ENCODE measurements at places on chromosomes 6 and 20.
A peak's percentile ranks its signal among the peaks of the same experiment; 100 is the strongest.

- no peak for DNase-seq
These were observed 99.2 kb downstream of the MAP3K5 start for GRCh38 chr6:136693090-136693489.

- no peak for DNase-seq
These were observed 222.1 kb upstream of the SULF2 start for GRCh38 chr20:48007351-48007750.

DNA sequence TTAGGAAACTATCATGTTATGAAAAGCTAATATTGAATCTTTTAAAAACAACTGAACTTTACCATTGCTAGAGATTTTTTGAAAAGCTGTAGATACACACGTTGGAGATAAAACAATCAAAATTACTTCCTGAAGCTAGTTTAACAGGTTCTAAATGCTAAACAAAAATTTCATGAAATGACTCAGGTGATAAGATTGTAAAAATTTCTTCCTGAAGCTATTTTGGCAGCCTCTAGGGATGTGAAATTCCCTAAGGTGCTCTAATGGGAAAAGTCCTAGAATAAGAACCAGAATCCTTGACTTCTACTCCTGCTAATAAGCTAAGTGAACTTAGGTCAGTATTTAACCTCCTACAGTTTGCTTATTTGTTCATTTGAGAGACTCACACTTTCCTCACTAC, 8.5 kb downstream of the GCM2 start:
- DNase-seq = no peak

- no peak for DNase-seq
These were observed 33.5 kb downstream of the WRNIP1 start for GRCh38 chr6:2798586-2799134.

DNA sequence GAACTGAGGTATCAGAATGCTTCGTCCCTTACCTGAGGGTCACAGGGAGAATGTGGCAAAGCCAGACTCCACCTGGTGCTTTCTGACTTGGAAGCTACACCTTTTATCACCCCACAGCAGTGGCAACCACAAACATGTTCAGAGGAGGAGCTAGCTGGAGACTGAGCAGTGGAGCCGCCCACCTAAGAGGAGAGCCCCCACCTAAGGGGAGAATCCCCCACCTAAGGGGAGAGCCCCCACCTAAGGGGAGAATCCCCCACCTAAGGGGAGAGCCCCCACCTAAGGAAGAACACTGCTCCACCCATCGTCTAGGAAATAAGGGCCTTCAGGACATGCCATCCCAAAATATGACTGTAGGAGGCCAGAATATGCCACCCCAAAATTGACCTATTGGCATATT, 4.0 kb downstream of the SLC52A3 start:
- no peak for DNase-seq

DNA sequence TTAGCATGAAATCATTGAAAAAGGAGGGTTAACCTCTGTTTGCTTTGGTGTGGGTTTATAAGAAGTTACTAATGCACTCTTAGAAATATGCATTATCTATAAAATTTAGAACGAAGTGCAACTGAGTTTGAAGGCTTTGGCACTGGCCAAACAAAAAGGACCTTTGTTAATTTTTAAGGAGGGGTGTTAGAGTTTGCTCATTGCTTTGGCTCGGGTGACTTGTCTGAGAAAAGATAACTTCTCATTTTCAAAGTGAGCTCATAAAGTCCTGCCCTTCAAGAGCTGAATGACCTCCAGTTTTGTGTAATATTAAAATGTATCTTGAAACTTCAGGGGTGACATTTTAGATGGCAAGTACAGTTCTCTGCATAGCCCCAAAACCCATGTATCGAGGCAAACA, 25.9 kb downstream of the NEDD9 start:
- no peak for DNase-seq

GRCh38 chr6:136739071-136739470, 53.2 kb downstream of the MAP3K5 start:
- no peak for DNase-seq

DNA sequence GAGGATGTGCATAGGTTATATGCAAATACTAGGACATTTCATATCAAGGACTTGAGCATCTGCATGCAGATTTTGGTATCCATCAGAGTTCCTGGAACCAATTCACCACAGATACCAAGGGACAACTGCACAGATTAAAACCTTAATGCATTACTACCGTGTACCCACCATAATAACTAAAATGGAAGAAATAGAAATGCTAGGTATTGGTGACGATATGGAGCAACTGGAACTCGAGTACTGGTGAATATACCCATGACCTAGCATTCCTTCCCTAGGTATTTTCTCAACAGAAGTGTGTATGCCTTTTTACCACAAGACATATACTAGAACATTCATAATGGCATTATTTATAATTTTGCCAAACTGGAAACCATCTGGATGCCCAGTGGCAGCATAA, 18.5 kb downstream of the KCNS1 start:
- no peak for DNase-seq

- no peak for DNase-seq
These were observed 24.3 kb upstream of the MCUR1 start for GRCh38 chr6:13838616-13839015.

DNA sequence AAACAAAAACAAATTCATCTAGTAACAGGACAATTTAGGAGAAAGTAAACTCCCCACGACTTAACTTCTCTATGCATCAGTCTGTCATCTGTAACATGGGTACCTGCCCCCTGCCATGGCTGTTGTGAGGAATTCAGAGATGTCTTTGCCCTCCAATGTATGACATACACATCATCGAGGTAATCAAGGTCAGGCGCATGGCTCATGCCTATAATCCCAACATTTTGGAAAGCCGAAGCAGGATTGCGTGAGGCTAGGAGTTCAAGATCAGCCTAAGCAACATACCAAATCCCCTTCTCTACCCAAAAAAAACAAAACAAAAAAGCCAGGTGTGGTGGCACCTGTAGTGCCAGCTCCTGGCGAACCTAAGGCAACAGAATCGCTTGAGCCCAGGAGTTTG, 9.0 kb downstream of the EEF1A1 start:
- DNase-seq = no peak

DNA sequence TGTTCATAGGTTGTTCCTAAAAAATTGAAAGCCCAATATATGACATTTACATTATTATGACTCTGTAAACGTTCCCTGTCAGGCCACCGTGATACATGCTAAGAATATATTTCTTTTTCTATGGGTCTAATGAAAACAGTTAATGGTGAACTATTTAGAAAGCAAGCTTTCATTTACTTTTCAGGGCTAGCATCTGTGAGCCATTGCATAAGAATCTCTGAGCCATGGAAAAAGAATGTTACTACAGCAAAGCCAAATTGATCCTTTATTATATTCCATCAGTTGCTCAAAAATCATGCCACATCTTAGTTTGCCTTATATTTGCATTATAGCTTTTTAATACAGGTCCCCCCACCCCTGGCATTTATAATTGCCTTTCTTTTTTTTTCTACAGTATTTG, 275.5 kb downstream of the ZFAND3 start:
- DNase-seq = no peak

- no peak for DNase-seq
These were observed 121.0 kb downstream of the PREX1 start for GRCh38 chr20:48706710-48707365.

GRCh38 chr6:14517516-14518105, 400.0 kb downstream of the CD83 start:
- DNase-seq = no peak

GRCh38 chr6:50135968-50136367, 86.2 kb upstream of the DEFB112 start:
- no peak for DNase-seq

- peak; percentile 45 for DNase-seq
These were observed 211.9 kb downstream of the FOXC1 start for GRCh38 chr6:1821513-1822183.

DNA sequence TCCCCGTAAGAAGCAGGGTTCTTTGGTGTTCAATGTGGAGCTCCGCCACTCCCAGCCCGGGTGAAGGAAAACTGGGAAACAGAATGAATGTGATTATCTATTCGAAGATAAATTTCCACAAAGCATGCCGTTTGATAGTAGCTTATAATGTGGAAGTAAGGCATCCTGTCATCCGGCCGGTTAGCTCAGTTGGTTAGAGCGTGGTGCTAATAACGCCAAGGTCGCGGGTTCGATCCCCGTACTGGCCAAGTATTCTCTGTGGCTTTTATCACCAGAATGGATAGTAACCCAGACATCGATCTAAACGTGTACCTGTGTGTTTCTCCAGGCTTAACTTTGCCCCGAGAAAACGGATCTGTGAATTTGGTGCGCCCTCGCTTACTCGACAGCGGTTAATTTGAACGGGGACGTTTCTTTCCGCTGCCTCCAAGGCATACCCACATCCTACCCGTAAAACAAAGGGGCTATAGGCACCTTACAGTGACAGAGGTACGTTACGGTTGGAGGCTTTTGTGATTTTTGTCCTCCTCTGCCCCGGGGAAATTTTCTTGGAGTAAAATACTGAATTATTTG, 215.2 kb upstream of the ZNF184 start:
- peak; percentile 96 for DNase-seq

DNA sequence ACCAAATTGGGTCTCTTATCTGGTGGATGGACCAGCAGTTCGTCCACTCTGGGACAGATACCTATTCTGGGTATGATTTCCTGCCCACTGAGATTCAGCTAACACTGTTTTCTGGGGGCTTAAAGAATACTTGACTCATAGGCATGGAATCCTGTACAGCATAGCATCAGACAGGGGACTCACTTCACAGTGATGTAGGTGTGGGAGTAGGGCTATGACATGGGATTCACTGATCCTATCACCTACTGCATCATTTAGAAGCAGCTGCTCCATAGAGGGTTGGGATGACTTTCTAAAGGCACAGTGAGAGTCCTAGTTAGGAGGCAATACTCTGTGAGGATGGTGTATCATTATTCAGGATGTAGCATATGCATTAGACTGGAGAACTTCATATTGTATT, 74.5 kb upstream of the AHI1 start:
- DNase-seq = no peak

- peak; percentile 75 for DNase-seq
These were observed 3.5 kb downstream of the MYLK2 start for GRCh38 chr20:31822421-31823330.

- DNase-seq = no peak
These were observed 99.5 kb downstream of the ANKRD60 start for GRCh38 chr20:58128635-58129625.

DNA sequence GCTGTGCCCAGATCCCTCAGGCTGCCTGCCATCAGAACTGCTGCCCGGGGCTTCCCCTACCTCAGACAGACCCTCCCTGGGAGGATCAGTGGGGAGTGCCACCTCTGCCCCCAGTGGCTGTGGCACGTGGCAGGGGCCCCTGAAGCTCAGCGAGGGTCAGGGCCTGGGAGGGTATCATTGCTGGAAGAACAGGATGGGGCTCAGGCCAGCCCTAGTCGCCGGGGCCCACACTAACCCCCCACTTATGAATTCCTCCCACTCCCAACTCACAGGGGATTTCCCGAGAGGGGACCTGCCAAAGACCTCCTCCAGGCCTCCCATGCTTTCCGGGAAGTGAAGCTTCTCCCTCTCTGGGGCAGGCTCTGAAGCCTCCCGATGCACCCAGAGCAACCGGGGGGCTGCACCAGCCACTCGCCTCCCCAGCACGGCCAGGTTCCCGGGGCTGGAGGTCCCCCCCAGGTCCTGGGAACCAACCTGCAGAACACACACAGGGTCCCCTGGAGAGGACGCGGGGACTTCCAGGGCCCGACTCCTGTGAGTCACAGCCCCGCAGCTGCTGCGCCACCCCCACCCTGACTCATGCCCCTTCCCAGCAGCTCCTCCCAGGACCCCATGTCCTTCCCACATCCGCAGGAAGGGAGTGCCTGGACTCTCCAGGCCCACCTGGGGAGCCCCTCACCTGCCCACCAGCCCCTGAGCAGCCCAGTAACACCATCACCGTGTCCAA, 2.5 kb downstream of the TNFRSF6B start:
- no peak for DNase-seq

DNA sequence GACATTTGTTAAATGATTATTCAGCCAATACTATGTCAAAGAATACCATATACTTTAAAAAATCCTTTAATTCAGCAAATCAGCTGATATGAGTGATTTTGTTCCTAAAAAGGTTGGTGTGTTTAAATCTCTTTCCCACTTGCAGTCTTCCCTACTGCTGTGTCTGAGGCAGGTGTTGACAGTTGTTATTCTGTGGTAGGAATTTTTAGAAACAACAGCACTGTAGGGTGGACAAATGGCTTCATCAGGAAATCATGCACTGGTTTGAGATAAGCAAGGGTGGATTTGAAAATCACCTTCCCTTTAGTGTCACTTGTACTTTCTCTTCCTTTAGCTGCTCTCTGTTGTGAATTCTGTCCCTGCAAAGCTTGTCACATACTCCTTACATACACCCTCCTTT, 213.7 kb upstream of the SGK1 start:
- no peak for DNase-seq

DNA sequence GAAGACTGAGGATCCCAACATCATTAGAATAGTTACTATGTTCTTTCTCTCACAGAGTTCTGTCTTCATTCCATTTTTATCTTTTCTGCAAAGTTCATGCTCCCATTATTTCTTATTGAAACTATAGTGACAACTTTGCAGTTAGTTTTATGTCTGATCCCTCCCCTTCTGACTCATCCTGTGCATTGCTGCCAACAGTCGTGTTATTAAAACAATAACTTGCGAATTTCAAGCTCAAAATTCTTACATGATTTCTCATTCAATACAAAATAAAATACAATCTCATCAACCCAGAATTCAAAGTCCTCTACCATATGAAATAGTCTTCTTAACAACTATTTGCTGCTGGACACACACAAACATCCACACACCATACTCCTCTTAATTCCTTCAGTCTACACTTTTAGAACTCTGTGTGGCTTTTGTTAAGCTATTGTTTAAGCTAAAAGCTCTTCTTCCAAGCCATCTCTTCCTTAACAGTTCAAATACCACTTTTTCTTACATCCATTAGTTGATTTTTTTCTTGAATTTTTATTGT, 261.4 kb upstream of the IRAK1BP1 start:
- no peak for DNase-seq
